ENCODE measurements at places on chromosomes 4 and X.

GRCh38 chrX:139739138-139739537, 31.2 kb upstream of the MCF2 start:
- DNase-seq, result no peak

DNA sequence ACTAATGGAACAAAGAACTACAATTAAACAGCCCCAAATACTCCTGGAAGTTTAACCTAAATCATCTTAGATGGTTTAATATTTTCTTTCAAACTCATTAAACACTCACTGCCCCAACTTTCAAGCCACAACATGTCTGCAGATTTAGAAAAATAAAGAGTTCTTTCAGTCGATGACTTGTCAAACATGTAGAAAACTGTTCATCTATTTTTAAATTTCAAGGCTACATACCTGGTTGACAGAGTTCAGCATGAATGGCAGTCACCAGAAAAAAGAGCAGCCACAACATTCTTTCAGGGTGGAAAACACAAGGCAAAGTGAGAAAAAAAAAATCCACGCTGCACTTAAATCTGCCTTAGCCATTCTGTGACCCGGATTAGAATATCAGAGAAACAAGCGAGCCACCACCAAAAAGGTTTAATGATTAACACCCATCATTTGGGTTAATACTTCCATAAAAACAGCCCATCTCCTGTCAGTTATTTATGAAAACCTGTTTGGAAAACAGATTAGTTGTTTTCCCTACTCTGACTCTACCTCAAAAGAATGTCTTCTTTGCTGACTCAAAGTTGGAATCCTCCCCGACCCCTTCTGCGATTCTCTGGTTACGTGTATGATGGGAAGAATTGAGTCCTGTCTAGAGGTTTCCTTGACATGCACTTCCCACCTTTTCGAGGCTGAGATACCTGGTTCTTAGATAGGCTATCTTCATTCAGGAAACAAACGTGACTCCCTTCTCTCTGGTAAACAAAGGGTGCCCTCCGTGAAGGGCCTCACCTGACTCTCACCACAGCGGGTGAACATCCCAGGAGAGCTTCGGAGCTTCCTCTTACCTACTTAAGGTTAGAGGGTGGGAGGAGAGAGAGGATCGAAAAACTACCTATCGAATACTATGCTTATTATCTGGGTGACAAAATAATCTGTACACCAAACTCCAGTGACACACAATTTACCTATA, at the start of gene CLTRN:
Gene CLTRN (minus strand): TSS at position 319 of the 958 bp plus-strand sequence. CDS start 30 bp downstream, at position 289.
- DNase-seq, result no peak

GRCh38 chr4:128649575-128650205, 159.8 kb upstream of the JADE1 start:
- no peak for DNase-seq

DNA sequence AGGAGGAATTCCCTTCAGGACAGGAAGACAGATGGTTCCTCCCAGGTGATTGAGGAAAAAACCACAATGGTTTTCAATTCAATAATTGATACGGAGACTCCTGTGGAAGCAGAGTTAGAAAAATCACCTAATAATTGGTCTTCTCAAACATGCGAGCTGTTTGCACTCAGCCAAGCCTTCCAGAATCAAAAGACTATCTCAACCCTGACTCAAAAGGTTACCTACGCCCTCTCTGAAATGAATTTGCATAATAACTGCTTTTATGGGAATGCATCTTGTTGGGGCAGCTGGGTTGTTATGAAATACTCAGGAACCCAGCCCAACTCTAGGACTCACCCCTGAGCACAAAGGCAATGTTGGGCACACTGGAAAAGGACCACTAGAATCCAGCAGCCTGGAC, 66.9 kb upstream of the ARSJ start:
- DNase-seq, result no peak

DNA sequence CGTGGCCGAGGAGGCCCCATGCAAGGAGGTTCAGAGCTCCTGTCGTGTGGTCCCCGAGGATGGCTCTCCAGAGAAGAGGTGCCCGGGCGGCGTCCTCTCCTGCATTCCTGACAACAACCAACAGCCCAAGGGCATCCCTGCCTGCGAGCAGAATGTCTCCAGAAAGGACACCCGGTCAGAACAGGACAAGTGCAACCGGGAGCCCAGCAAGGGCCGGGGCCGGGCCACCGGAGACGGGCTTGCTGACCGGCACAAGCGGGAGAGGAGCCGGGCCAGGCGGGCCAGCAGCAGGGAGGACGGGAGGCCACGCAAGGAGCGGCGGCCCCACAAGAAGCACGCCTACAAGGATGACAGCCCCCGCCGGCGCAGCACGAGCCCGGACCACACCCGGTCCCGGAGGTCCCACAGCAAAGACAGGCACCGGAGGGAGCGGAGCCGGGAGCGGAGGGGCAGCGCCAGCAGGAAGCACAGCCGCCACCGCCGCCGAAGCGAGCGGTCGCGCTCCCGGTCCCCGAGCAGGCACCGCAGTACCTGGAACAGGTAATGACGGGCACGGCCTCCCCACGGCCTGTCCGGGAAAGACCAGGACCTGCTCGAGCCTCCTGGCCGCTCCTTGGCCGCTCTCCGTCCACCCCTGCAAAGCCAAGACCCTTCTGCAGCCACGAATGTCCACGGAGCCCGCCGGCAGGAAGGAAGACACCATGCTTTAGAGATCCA, 9.8 kb downstream of the AKAP17A start:
- peak; percentile 21 for DNase-seq

GRCh38 chr4:101393256-101393655, 45.9 kb upstream of the PPP3CA start:
- no peak for DNase-seq

Measured in activated naive CD8-positive, alpha-beta T cell treated with anti-CD3 and anti-CD28 coated beads, Interleukin-2, amount 10 ng/mL, durations not matched to agents 7 days and 5 days (primary cell).